ENCODE measurements at places on chromosomes 5 and 9. TPM values are rescaled to one million over a fixed set of nuclear protein-coding genes. Genes with fewer than 3 reads are reported as not detected.

DNA sequence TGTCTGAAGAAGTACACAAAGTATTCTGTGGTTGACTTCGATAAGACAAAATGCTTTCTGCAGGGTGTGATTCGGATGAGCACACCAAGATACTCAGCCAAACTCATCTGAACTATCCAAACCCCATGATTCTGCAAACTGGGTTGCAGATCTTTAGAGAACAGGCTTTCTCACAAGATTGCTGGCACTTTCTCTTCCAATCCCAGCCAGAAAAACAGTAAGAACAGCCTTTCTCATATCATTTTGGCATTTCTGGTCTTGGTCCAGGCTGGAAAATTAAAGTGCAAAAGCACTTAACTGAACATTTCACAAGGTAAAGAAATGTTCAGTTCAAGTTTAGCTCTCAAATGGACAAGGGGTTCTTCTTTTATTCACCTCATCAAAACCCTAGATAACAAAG lies 269.1 kb downstream of the NR2F1-AS1 start:
- no peak for DNase-seq

DNA sequence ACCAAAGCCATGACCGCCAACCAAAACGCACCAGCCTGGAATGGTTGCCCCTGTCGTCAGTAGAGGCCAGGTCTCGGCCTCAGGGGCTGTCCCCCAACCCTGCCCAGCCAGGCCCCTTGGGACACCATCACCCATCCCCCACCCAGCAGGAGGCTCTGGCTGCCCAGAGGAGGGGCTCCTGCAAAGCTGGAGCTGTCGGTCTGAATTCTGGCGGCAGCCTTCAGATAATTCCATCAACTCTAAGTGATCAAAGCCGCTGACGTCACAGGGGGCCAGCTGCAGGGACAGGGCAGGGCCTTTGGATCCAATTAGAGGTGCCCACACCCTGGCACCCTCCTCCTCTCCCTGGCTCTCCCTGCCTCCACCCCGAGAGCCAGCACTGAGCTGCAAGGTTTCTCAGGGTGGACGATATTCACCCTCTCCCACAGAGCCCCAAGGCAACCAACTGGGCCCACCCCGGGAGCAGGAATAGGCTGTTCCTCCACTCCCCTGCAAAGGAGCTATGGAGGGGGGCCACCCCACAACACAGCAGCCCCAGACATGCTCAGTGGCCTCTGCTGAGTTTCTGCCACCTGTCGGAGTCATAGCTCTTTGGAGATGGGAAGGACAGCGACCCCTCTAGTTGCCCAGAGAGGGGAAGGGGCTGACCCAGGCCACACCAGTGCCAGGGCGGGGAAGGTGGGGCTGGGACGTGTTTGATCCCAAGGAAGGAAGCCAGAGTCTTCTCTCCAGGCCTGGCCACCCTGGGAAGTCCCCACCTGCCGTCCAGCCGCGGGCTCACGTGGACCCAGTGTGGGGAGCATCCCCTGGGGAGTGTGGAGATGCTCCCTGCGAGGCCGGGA lies 78.4 kb downstream of the NTNG2 start:
- no peak for DNase-seq

- no peak for DNase-seq
These were observed 107.3 kb upstream of the PRLR start for GRCh38 chr5:35337340-35338156.

DNA sequence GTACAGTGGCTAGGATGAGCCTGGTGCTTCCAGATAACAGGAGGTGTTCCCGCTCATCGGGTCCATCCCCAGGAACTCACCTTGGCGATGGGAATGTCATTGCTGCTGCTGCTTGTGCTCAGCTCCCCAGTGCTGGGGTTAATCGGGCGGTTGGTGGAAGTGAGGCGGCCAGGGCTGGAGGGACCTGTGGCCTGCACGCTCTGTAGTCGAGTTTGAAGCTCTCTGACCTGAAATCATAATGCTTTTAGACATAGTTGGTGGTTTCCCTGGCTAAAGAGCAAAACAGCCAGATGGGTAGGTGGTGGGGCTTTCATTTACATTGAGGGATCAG lies 108.5 kb downstream of the DCP2 start:
- DNase-seq, result no peak

DNA sequence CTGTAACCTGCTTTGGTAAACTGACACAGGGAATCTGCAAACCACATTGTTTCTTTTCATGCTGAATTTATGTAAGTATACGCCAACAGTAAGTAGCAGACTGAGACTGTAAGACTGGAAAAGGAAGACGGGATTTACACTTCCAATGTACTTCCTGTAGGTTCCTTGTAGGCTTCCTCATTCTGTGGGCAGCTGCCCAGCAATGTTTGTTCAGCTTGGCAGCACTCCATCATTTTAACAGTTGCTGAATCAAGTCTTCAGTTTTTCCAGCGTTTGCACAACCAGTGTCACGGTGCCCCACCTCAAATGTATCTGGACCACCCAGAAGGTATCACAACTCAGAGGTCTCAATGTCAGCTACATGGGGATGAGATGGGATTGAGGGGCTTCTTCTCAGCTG lies 232.6 kb downstream of the PRDM9 start:
- DNase-seq, result no peak

DNA sequence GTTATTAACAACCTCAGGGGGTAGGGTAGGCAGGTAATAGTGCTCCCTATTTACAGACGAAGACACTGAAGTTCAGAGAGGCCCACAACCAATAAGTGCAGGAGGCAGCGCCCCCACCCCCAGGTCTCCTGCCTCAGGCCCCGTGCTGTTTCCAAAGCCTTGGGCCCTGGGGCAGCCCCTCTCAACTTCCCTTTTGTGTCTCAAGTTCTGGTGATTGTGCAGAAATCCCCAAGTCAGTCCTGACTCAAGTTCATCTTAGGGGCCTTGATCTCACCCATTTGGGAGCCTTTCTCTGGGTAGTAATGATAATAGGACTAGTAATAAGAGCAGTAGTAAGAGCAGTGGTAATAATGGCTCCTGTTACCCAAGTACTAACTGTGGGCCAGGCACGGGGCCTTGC lies 35.5 kb upstream of the ASS1 start:
- no peak for DNase-seq

- no peak for DNase-seq
These were observed 174.5 kb upstream of the MAP3K1 start for GRCh38 chr5:56640763-56641406.

DNA sequence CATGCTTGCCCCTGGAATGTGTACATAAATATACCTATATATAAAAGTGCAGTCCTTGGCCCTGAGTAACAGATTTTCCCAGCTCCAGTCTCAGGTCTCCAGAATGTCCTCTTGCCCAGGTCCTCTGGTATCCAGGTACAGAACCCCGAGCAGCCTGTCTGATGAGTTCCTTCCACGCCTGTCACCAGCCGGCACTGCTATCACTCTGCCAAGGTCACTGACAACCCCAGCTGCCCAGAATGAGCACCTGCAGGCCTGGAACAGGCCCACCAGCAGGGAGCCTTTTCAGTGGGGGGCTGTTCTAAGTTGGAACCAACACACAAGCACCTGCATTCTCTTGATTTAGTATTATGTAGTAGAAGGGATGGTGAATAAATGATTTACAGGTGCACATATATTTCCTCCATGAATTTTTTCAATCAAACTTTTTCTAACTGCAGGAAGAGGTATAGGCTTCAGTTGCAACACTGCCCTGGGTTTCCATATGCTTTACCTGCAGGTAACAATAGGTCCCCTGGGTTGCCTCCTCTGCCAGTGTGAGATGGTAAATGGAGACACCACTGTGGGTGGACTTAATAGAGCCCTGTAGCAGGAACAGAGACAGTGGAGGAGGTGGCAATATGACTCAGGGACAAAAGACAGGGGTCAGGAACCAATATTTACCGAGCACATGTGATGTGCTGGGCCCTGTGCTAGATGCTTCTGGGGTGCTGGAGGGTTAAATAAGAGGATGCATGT lies 291.9 kb downstream of the SPOCK1 start:
- no peak for DNase-seq

DNA sequence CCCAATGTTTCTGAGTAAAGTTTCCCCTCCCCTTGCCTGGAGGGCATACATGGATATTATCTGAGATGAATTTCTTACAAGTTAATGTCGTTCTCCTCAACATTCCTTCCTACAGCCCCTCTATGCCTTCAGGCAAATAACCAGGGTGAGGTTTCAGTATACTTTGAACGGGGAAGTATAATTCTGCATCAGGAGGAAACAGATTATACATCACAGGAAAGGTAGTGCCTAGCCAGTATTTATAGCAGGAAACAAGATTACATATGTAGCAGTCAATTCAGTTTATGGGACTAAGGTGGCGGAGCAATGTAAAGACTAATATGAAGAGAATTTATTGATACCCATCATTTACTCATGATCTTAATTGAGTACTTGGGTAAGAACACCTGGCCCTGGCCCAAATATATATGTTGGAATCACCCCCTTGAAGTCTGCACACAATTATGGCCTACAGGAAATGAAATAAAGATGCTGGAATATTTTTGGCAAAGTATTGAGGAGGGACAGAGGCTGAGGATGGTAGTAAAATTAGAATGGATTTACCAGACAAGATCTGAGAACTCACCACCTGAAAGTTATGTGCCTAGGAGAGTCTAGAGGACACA lies 661.1 kb downstream of the PTPRD start:
- no peak for DNase-seq

- no peak for DNase-seq
These were observed 12.0 kb upstream of the ASS1 start for GRCh38 chr9:130432796-130433167.

DNA sequence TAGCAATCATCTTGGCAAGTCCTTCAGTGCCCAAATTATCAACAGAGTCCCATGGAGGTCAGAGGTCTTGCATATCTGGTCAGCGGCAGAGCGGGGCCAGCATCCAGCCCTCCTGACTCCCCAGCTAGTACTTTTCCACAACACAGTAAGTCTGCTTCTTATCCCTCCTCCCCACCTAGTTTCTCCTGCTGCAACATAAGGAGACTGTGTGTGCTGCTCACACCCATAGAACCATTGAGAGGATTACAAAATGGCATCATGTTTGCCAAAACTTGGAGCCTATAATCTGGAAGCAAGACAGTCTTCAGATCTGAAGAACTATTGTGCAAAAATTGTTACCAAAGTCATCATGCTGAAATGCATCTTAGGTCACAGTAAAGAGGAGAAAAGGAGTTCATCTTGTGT lies 125.8 kb upstream of the ZNF366 start:
- no peak for DNase-seq

The BARHL1 gene
- total RNA-seq, result not detected

The SLC27A6 gene
- not detected for total RNA-seq

The TERT gene
- total RNA-seq, result 177 TPM

The IER5L gene
- total RNA-seq, result 10.7 TPM

Data from LHCN-M2 (cell line).